RWPE2 (cell line): ENCODE measurements at places on chromosomes 12 and 14.

GRCh38 chr14:51681411-51681810, 29.7 kb downstream of the FRMD6 start:
- DNase-seq: no peak

DNA sequence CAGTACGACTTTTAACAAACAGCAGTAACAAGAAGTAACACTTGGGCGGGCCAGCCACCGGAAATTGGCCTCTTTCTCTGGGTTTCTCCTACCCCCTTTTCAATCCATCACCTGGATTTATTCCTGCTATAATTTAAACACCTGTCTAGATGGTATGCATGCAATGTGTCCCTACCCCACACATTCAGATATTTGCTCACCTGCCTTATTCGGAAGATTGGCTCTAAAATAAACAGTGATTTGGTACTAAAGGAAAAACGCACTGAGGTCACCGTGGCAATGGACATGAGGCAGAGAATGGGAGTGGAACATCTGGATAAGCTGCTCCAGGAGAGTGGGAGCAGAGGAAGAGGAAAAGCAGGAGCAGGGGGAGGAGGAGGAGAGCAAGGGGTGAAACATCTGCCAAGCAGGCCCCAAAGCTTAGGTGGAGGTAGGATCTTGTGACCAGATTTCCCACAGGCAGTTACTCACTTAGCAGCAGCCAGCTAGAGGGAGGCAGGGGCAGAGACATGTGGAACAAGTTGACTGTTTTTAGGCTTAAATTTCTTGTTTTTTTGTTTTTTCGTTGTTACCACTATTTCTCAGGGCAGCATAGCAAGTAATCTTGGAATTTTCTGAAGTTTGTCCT, 150.9 kb downstream of the TTLL5 start:
- DNase-seq: no peak

DNA sequence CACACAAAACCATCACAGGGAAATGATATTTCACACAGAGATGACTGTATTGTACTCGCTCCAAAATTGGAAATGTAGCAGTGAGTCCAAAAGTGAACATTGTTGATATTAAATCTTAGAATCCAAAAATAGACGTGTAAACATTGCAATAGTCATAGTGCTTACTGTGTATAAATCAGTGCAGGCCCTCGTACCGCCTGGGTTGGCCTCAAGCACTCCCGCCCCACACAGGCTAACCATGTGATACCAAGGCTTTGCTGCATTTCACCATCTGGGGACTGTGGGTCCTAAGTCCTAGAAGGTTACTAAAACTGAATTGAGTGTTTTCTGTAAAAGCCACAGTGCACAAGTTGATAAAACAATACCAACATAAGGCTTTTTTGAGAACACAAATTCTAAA, 107.3 kb downstream of the PPP2R5E start:
- DNase-seq: no peak

DNA sequence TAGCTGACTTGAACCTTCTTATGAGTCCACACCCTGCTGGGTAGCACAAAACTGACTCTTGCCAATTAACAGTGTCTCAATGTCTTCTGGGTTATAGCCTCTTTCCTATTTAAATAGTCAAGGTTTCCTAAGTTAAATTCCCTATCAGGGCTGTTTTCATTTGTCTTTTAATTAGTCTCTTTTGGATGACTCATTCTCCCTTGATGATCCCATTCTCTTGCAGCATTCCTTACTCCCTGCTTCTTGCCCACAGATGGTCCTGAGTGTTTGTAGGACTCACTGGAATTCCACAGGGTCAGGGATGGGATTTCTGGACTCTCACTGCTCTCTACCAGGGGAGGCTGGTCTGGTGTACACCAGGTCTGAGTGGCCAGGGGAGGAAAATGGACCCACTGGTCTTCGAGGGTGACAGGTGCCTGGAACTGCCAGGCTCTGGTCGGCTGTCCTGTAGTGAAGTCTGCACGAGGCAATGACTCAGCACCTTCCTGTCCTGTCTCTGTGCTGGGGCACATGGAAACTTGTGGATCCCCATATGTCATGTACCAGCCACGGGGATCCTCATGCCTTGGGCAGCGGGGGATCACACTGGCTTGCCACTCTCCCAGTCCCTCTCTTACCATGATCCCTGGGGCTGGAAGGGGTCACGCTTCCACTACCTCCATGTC, 236.5 kb upstream of the PELI2 start:
- no peak for DNase-seq

DNA sequence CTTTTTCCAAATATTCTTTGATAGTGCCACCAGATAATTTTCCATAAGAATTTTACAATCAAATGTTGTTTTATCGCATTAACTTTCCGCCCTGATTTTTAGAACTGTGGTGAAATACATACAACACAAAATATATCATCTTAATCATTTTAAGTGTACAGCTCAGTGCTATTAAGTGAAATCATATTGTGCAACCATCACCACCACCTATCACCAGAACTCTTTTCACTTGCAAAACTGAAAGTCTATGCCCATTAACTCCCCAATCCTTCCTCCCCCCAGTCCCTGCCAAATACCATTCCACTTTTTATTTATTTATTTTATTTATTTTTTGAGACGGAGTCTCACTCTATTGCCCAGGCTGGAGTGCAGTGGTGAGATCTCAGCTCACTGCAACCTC, 36.6 kb downstream of the CDKL1 start:
- DNase-seq: no peak

- DNase-seq: no peak
Observed at GRCh38 chr14:60102389-60102788, 10.7 kb downstream of the PCNX4 start.
